ENCODE measurements at places on chromosomes 6 and 20.

- no peak for DNase-seq
Observed at GRCh38 chr6:162719528-162719927, 8.0 kb downstream of the PRKN start.

- DNase-seq: no peak
Observed at GRCh38 chr6:4603291-4603690, 172.9 kb upstream of the CDYL start.

DNA sequence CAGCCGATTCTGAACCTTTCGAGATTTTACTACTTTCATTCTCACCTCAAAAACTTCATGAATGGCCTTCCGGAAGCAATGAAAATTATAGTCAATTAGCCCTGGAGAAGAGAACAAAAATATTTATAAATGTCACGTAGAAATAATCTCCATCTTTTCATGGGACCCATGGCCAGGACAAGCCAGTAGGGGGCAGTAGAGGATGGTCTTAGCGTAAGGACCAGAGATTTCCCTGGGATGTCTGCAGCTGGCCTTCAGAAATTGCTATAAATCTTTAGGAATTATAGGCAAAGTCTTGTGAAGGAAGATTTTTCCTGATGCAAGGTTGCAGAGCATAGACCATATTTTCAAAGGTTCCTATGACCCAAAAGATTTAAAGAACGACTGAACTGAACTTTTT is 15.6 kb upstream of the UBE2J1 start:
- no peak for DNase-seq

DNA sequence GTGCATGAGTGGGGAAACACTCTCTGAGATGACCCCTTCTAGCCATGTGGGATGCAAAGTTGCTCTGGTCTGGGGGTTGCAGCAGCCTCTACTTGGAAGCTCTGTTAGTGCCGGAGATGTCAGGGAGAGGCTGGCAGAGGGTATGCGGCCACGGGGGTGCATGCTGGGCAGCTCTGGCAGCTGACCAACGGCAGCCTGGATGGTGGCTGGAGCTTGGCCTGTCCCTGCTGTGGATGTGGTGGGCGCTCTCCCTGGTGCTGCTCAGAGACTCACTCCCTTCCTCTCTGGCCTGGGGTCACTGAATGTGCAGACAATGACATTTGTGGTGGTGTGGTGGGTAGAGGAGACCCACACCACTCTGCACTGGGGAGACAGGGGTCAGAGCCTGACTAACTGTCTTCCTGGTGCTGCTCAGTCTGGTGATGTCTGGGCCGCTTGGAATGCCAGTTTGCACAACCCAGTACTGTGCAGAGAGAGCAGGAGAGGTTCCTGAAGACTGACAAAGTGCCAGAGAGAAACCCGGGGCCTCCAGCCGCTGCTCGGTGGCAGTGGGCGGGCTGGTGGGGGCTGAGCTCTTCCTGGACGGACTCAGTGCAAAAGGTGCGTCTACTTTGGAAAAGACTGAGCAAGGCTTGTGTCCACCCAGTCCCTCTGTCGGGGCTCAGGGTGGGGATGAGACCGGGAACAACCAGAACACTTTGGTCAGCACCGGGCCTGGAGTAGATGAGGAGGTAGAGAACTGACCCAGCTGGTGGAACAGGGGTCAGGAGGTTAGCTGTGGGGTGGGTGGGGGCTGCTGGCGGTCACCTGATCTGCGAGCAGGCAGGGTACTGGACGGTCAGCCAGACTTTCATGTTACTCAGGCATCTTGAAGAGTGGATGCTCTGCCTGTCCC is 2.7 kb downstream of the MYT1 start:
- DNase-seq: no peak

GRCh38 chr20:17885544-17885943 is 83.0 kb downstream of the SNX5 start:
- no peak for DNase-seq

DNA sequence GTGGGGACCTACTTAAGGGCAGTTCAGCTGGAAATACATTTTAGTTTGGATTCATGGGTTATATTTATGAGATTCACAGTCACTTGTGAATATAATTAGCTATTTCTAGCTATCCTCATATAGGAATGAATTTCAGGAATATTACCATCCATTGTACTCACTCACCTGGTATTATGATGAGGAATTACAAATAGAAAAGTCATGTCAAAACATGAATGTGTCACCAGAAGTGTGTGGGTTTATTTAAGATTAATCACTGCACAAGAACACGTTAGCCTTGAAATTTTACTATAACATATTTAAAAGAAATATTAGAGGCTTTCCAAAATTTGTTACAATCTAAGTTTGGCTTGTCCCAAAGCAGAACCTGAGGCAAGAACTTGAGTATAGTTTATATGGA is 510.5 kb downstream of the PHF3 start:
- no peak for DNase-seq

DNA sequence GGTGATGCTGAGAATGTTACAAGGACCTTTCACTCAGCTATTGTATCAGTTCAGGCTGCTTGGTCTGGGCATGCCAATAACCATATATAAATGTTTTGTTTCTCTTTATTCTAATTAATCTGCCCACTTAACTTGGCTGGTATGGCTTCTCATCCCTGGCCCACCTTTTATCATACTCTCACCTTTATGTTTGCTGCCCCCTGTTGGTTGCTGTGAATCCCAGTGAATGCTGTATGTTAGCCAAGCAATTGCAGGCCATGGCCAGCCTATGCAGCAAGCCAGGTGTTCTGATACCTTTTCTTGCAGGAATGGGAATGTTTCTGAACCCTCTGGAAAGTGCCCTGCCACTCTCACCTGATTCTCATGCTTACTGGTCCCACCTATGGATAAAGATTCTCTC is 54.6 kb downstream of the PCSK2 start:
- no peak for DNase-seq

GRCh38 chr6:166766769-166767168 is 139.7 kb upstream of the RPS6KA2 start:
- no peak for DNase-seq

DNA sequence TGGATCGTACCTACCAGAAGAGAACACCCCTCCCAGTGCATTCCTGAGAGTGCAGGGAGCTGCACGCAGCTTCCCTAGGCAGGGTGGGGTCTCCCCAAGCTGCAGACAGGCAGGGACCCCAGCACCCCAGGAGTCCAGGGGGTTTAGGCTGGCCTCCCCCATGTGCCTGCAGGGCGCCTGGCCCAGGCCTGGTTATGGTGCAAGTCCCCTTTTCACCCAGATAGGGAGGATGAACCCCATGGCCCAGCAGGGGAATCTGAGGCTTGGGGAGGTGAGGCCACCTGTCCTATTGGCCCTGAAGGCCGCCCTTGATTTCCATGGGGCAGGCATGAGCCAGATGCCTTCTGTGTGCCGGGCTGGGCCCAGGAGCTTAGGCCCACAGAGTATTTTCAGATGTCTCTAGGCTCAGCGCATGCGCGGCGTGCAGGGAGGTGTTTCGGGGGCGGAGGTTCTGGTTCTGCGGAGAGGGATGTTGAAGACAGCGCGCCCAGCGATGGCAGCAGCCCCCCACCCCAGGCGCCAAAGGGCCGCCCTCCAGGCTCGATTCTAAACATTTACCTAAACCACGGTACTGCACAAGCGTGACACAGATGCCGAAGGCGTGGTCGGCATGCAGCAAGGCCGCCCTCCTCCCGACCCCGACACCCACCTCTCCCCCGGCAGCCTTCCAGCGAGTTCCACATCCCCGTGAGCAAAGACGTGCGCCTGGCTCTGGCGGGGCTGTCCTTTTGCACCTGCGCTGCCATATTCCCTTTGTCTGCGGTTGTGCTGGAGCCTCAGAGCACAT is 29.4 kb downstream of the COL20A1 start:
- DNase-seq: no peak

DNA sequence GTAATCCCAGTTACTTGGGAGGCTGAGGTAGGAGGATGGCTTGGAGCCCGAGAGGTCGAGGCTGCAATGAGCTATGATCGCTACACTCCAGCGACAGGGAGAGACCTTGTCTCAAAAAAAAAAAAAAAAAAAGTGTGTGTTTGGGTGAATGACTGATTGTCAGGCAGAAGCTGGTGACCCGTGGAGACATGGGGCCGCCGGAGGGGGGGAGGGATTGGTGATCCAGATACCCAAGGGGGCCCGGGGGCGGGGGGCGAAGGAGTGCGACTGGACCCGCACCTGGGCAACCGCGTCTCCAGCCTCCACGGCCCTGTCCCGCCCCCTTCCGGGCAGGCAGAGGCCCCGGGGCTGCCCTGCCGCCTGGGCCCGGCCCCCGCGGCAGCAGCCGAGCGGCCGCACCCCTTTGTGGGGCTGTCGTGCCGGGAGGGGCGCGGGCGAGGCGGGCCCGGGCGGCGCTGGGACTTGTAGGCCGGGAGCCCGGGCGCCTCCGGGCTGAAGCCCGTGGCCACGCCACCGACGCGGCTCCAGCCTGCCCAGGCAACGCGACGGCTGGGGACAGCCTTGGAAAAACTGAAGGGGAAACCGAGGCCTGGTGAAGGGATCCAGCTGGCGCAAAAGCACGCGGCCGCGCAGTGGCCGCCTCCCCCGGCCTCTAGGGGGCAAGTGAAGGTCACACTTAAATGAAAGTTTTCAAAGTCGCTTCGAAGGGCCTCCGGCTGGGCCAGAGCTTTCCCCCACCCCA is 2.1 kb upstream of the RBM38 start:
- peak; percentile 59 for DNase-seq

DNA sequence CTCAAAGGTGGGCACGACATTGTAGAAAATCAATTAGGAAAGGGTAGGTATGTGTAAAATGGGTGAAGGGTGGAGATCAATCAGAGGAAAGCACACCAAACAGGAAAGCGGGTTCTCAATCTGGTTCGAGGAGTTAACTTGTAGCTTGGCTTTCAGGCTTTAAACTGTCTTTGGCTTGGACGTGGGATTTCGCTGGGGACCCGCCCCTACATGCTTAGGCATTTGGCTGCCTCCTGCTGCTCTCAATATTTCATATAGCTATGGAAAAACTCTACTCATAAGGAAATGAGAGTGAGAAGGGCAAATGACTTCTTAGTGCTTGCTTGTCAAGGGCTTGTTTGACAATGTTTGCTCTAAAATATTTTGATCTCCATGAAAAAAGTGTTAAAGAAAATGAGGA is 38.1 kb upstream of the PDE7B start:
- no peak for DNase-seq

- no peak for DNase-seq
Observed at GRCh38 chr20:23087587-23088251, 1.6 kb upstream of the CD93 start.

DNA sequence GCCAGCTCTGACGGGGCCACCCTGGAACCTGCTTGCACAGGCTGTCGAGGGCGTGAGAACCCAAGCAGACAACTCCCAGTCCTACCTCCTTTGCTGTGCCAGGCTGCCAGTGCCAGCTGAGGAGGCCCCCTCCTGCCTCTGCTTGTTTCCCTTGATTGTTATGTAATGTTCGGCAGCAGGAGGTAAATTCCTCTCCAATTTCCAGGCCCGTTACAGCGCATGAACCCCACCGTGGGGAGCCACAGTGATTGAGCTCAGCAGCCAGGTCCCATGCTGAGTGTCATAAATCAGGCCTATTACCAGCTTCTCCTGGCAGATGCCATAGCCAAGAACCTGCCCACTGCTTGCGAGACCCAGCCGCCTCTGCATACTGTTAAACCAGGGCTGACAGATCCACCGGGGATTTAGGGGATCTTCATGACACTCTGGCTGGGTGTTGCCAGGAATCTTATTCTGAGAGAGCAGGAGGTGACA is 320.5 kb downstream of the DHX35 start:
- DNase-seq: no peak

DNA sequence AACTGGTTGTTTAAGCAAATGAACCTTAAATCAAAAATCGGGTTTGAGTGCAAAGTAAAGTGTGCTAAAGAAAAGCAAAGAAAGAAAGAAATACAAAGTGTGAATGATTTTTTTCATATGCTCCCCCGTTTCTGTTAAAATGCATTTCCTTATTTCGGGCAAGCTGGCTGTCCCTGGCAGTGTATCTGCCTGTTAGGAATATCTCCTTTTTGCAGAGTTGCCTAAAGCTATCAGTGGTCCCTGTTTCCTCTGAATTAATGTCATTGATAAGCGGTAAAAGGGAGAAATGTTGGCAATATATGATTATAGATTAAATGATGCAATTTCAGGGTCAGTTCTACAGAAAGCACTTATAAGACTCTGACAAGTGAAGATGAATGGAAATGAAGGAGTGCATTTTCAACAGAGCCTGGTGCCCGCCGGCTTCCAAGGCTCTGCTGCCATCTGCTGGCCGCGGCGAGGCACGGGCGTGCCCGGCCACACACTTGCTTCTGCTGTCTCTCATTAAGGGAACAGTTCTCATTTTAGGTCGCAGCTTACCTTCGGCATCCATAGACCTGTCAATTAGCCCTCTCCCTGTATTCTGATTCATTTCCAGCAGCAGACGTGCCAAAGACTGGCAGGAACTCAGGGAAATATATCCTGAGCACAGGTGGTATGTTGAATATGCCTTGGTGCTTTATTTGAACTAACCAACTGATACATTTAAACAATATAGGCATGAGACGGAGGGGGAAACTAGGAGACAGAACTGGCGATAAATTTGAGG is 381.9 kb downstream of the C6orf118 start:
- peak; percentile 40 for DNase-seq

GRCh38 chr6:69894578-69895347 is 28.4 kb downstream of the COL19A1 start:
- no peak for DNase-seq

DNA sequence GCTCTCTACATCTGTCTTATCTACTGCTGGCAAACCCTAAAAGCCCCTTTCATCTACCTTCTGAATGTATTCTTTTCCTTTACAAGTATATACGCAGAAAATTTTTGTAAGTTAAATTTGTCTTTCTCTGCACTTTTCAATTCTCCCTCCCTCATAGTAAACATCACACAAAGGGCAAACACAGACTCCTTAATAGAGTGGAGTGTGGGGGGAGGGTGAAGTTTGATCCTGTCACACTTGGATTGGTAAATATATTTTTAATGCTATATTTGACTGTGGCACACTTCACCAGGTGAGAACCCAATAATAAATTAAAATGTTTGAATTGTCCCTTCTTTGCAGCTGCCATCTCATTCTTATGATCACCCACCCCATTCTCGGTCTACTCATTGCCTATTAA is 33.2 kb upstream of the PAQR8 start:
- DNase-seq: no peak

DNA sequence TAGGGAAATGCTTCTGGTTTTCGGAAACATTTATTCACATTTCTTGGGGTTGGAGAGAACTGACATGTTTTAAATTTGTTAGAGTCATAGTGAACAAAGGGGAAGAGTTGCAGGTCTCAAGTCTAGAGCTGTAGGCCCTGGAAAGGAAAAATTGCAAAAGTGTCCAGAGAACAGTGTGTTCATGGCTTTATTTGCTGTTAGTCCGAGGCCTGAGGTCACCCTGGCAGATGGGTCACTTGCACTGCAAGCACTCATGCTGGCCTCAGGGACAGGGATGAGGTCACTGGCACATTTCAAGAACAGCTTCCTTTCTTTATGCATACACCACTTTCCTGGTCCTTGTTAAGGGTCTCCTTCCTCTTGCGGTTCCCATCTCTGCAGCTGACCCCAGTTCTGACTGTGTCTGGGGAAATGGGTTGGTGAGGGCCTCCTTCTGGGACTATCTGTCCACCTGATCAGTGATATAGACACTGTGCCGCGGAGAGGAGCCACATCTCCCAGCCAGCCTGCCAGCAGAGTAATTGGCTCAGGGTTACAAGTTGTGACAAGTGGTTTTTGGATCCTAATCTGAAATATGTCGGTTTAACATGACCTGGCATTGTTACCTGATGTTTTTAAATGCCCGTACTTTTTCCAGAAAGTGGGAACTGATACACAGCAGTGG is 194.0 kb downstream of the EYA4 start:
- DNase-seq: no peak

- no peak for DNase-seq
Observed at GRCh38 chr6:142241061-142241460, 60.7 kb upstream of the ADGRG6 start.

- no peak for DNase-seq
Observed at GRCh38 chr6:138201836-138202235, 16.5 kb downstream of the PBOV1 start.

Measured in stimulated activated naive B cell treated with anti-CD40 and anti-IgM and Interleukin-4, amounts not matched to agents 10 μg/mL and 1 μg/mL and 100 μg/mL, for 72 hours (primary cell).